B cell (primary cell): ENCODE measurements at places on chromosomes 7 and 10. TPM values are rescaled to one million over a fixed set of nuclear protein-coding genes. Genes with fewer than 3 reads are reported as not detected.

GRCh38 chr7:21251151-21251800 is 176.6 kb upstream of the SP4 start:
- no peak for DNase-seq
- peaks cover 24% of the 10 kb centered on the region for H3K27me3 ChIP-seq
- H3K27ac ChIP-seq: no peak overlapping the region
- no peaks in the 10 kb centered on the region for H3K36me3 ChIP-seq

DNA sequence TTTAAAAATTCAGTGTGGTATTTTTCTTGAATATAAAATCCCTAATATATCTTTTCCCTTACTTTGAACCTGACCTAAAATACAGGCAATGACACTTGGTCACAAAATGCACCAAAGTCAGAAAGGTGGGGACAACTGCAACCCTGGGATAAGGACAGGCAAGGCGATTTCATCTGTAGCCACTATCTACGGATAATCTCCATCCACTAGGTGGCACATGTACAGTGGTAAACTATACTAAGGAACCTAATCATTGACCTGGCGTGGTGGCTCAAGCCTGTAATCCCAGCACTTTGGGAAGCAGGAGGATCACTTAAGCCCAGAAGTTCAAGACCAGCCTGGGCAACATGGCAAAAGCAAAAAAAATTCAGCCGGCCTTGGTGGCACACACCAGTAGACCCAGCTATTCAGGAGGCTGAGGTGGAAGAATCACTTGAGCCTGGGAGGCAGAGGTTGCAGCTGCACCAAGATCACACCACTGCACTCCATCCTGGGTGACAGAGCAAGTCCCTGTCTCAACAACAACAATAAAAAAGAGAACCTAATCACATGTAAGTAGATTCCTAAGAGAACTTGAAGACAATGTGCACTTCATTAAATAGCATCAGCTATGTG is 98.9 kb downstream of the KMT2C start:
- peaks cover 3% of the 10 kb centered on the region for H3K36me3 ChIP-seq
- H3K27ac ChIP-seq: no peak overlapping the region
- H3K4me1 ChIP-seq: peaks cover 35% of the 10 kb centered on the region
- H3K27me3 ChIP-seq: no peaks in the 10 kb centered on the region
- peak; percentile 62 for DNase-seq
- no peak overlapping the region for H3K4me3 ChIP-seq

DNA sequence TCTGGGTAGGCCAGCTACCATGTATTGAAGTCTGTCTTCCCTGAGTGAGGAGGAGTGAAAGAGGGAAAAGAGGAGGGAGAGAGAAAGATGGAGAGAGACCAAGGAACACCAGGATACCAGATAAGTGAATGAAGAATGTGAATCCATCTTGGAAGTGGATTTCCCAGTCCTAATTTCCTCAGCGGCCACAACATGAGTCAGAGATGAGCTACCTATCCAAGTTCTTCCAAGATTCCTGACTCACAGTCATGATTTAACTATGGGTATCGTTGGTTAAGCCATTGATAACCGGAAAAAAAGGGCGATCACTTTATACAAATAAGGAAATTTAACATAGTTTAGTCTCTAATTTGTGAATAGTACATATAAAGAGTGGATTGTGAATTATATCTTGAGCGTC is 561.8 kb downstream of the ATRNL1 start:
- no peak overlapping the region for H3K4me3 ChIP-seq
- H3K27me3 ChIP-seq: no peaks in the 10 kb centered on the region
- H3K27ac ChIP-seq: no peak overlapping the region
- no peaks in the 10 kb centered on the region for H3K4me1 ChIP-seq

DNA sequence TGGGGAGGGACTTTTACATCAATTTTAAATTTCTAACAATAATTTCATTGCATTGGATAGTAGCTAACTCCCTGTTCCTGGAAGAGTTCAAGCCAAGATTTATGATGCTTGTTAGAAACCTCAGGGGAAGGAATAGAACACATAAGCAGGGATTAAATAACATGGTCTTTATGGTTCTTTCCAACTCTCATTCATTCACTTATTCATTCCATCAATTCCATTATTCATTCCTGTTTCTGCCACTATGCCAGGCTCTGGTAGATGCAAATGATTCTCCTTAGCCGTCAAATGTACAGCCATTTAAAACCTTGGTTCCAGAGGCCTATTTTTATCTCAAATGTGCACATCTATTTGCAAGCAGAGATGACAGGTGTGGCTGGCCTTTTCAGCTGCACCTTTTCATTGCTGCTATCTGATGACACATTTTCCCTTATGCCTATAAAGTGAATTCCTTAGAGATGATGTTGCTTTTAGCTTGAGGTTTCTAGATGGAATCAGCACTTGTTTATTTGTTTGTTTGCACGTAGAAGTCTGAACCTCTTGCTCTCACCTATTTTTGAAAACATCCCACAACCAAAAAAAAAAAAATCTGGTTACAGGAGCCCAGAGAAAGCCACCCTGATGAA is 205.7 kb upstream of the IGFBP3 start:
- no peak overlapping the region for H3K4me3 ChIP-seq
- H3K27me3 ChIP-seq: no peaks in the 10 kb centered on the region

Gene NXPH1
- not detected in 2 replicates for total RNA-seq

DNA sequence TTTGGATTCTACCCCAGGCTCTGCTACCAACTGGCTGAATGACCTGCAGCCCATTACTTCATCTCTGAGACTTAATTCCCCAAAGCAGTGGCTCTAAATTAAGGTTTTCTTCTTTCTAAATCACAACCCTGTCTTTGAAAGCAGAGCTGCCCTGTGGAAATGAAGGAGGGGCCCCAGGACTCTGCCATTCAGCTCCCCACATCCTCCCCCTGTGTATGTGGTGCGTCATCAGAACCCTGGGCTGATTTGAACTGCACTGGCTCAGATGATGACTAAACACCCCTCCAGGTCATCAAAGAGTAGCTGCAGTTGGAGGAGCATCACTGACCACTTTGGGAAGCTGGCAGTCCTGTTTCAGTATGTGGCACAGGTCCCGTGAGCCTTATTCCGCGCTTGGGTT is 46.6 kb downstream of the BPGM start:
- no peak for DNase-seq
- peaks cover 7% of the 10 kb centered on the region for H3K27me3 ChIP-seq
- H3K36me3 ChIP-seq: no peaks in the 10 kb centered on the region

DNA sequence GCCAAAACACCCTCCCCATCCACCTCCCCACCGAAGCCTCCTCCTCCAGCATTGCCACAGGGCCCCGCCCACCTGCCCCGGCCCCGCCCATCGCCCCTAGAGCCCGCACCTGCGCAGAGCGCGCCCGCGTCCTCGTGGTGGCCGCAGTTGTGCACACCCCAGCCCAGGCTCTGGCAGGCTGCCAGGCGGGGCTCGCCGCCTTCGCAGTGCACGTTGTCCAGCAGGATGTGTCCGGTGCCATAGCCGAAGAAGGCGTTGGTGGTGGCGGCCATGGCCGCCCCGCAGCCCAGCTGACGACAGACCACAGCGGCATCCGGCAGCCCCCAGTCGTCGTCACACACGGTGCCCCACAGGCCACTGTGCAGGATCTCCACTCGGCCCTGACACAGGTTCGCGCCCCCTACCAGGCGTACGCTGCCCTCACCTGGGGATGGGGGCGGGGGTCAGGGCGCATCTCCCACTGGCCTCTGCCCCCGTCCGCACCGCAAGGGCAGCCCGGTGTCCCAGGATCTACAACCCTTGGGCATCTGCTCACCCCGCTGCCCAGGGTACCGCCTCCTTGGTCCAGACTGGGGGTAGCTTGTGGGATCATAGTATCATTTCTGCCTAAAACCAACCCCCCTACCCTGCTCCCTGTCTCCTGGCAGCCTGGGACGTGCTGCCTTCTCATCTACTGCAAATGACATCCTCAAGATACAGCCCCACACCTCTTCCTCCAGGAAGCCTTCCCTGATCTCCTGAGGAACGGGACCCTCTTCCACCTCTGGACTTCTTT is 11.9 kb downstream of the SSC4D start:
- no peaks in the 10 kb centered on the region for H3K27me3 ChIP-seq
- peaks cover 21% of the 10 kb centered on the region for H3K4me1 ChIP-seq
- H3K27ac ChIP-seq: no peak overlapping the region

- no peak for DNase-seq
- H3K4me3 ChIP-seq: no peak overlapping the region
- H3K27me3 ChIP-seq: peaks cover 3% of the 10 kb centered on the region
- H3K27ac ChIP-seq: no peak overlapping the region
- no peaks in the 10 kb centered on the region for H3K4me1 ChIP-seq
These were observed 112.5 kb upstream of the PRSS1 start for GRCh38 chr7:142636751-142637150.

Gene GPR15LG
- total RNA-seq: not detected in 2 replicates

DNA sequence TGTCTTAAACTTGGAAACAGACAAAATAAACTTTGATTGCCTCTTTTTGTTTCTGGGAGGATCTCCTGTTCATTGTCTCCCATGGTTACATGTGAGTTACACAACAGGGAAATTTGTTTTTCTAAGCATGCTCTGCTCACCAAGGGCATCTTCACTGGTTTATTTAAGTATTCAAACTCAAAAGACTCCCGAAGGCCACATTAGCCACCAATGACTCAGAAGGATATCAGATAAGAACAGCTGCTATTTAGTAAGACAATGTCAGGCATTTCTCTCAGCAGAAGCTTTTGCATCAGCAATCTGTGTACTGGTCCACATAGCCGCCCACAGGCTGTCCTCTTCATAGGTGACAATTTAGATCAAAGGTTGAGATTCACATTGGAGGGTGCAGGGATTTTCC is 19.3 kb downstream of the OR6B1 start:
- H3K27me3 ChIP-seq: no peaks in the 10 kb centered on the region
- DNase-seq: no peak
- H3K4me3 ChIP-seq: no peak overlapping the region
- no peaks in the 10 kb centered on the region for H3K4me1 ChIP-seq
- H3K36me3 ChIP-seq: no peaks in the 10 kb centered on the region

- H3K36me3 ChIP-seq: no peaks in the 10 kb centered on the region
- no peak overlapping the region for H3K4me3 ChIP-seq
- no peaks in the 10 kb centered on the region for H3K27me3 ChIP-seq
- no peak for DNase-seq
These were observed 80.6 kb downstream of the GLI3 start for GRCh38 chr7:42156291-42156865.

GRCh38 chr10:66258693-66259092 is 667.1 kb upstream of the LRRTM3 start:
- no peak for DNase-seq
- no peaks in the 10 kb centered on the region for H3K27me3 ChIP-seq
- no peak overlapping the region for H3K27ac ChIP-seq
- no peaks in the 10 kb centered on the region for H3K4me1 ChIP-seq

Gene MKX
- not detected in 2 replicates for total RNA-seq

DNA sequence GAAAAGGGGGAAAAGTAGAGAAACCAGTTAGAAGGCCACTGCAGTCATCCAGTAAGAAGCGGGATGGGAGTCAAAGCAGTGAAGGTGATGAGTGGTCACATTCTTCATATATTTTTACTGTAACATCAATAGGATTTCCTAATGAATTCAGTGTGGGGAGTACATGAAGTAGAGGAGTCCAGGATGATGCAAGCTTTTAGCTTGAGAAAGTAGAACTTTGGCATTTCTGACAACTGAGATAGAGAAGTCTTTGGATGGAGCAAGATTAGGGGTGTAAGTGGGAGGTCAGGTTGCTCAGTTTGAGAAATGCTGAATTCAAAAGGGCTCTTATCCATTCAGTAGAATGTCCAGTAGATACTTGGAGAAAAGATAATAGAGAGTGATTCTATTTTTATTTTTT is 264.1 kb upstream of the DGKB start:
- no peak for DNase-seq
- no peak overlapping the region for H3K27ac ChIP-seq
- no peaks in the 10 kb centered on the region for H3K36me3 ChIP-seq
- no peaks in the 10 kb centered on the region for H3K4me1 ChIP-seq
- H3K4me3 ChIP-seq: no peak overlapping the region
- no peaks in the 10 kb centered on the region for H3K27me3 ChIP-seq

- H3K27me3 ChIP-seq: no peaks in the 10 kb centered on the region
- H3K36me3 ChIP-seq: peaks cover 19% of the 10 kb centered on the region
- peak overlapping the region; percentile 7 for H3K27ac ChIP-seq
- peaks cover 7% of the 10 kb centered on the region for H3K4me1 ChIP-seq
- no peak overlapping the region for H3K4me3 ChIP-seq
These were observed 47.4 kb downstream of the DENND11 start for GRCh38 chr7:141654551-141654950.

Gene CLCN1
- total RNA-seq: not detected in 2 replicates

Gene MMP21
- total RNA-seq: 0.15 TPM in 2 replicates

Gene PLCE1
- not detected in 2 replicates for total RNA-seq

DNA sequence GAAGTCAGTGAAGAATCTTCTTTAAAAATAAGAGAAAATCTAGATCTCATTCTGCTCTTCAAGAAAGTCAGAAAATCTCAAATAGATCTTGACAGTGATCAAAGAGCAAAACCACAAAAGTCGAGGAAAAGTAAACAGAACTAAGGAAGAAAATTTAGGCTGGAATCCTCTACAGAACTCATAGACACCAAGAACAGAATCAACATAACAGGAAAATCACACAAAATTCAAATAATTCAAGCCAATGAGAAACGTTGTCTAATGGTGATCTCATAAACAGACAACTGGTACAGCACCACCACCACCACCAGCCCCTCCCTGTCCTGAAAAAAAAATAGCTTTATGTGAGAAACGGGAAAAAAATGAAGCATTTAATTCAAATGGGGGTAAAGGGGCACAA is 6.9 kb downstream of the ITGB1 start:
- peaks cover 10% of the 10 kb centered on the region for H3K4me1 ChIP-seq
- no peak overlapping the region for H3K4me3 ChIP-seq
- no peaks in the 10 kb centered on the region for H3K36me3 ChIP-seq
- no peaks in the 10 kb centered on the region for H3K27me3 ChIP-seq
- DNase-seq: no peak

GRCh38 chr10:22599636-22600228 is 114.6 kb downstream of the PIP4K2A start:
- no peaks in the 10 kb centered on the region for H3K36me3 ChIP-seq
- no peak for DNase-seq
- H3K27me3 ChIP-seq: no peaks in the 10 kb centered on the region
- H3K4me3 ChIP-seq: no peak overlapping the region
- peaks cover 76% of the 10 kb centered on the region for H3K4me1 ChIP-seq

Gene AGAP4
- total RNA-seq: 30.0 and 35.4 TPM in 2 replicates

- no peaks in the 10 kb centered on the region for H3K36me3 ChIP-seq
- H3K4me1 ChIP-seq: no peaks in the 10 kb centered on the region
- no peak for DNase-seq
- H3K27me3 ChIP-seq: no peaks in the 10 kb centered on the region
- H3K27ac ChIP-seq: no peak overlapping the region
These were observed 13.7 kb upstream of the BEND7 start for GRCh38 chr10:13542533-13542932.

- H3K4me1 ChIP-seq: peaks cover 32% of the 10 kb centered on the region
- no peaks in the 10 kb centered on the region for H3K27me3 ChIP-seq
- peak overlapping the region; percentile 80 for H3K27ac ChIP-seq
- no peaks in the 10 kb centered on the region for H3K36me3 ChIP-seq
- DNase-seq: no peak
These were observed 2.9 kb downstream of the SGMS1 start for GRCh38 chr10:50620899-50621298.

DNA sequence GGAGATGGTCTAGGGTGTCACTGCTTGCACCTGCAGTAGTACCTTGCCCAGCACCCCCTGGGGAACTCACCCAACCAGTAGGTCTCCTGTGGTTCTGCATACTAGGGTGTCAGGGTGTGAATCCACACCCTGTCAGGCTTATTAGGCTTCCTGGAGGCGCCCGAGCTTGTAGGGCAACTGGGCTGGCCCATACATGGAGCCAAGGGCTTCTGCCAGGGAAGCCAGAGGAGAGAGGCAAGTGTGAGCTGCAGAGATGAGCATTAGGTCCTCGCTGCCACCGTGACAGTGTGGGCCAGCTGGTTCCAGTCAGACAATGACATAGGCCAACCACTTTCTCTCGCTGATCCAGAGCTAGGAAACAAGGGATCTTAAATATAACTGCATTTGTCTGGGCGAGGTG is 11.2 kb downstream of the MXI1 start:
- DNase-seq: peak; percentile 38
- no peaks in the 10 kb centered on the region for H3K36me3 ChIP-seq
- H3K4me1 ChIP-seq: peaks cover 40% of the 10 kb centered on the region
- no peak overlapping the region for H3K27ac ChIP-seq
